ENCODE measurements at places on chromosomes 5 and 9.

DNA sequence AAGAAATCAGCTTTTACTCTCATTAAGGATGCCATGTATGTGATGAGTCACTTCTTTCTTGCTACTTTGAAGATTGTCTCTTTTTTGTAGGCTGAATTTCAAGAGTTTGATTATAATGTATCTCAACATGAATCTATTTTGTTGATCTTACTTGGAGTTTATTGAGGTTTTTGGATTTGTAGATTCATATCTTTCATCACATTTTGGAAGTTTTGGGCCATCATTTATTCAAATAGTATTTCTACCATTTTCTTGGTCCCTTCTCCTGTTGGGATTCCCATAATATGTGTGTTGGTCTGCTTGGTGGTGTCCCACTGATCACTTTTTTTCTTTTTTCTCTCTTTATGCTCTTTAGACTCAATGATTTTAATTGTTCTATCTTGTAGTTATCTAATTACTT, 116.3 kb downstream of the CNTLN start:
- no peak for DNase-seq

GRCh38 chr5:36755342-36755741, 121.2 kb upstream of the NIPBL start:
- DNase-seq: no peak

DNA sequence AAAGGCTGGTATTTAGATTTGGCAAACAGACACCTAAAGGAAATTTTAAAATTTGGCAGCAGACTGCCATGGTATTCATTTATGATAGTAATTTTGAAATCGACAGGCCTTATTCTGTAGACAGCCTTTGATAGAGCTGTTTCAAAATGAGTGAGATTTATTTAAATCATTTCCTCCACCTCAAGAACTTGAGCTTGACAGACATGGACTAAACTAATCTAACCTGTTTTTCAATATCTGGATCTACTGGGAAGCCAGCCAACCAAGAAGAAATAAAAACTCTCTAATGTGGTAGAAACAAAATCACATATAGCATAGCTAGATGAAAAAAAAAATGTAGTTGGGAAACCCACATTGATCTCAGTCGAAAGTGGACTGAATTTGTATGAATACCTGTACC, 56.9 kb upstream of the RASA1 start:
- DNase-seq: no peak

GRCh38 chr5:160260881-160261815, 31.8 kb downstream of the FABP6 start:
- no peak for DNase-seq

DNA sequence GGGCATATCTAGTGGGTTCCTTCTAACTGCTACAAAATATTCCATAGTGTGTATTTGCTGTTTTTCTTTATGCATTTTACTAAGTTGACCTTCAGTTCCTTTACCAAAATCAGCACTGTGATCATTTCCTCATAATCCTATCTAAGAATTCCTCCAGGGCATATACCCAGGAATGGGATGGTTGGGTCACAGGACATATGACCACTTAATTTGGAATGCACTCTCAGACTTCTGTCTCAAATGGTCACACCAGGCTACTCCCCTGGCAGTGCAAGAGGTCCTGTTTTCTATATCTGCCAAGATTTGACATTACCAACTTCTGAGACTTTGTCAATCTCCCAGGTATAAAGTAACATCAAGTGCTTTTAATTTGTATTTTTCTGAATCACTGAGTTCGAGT, 63.9 kb downstream of the ADAMTS12 start:
- DNase-seq: no peak

DNA sequence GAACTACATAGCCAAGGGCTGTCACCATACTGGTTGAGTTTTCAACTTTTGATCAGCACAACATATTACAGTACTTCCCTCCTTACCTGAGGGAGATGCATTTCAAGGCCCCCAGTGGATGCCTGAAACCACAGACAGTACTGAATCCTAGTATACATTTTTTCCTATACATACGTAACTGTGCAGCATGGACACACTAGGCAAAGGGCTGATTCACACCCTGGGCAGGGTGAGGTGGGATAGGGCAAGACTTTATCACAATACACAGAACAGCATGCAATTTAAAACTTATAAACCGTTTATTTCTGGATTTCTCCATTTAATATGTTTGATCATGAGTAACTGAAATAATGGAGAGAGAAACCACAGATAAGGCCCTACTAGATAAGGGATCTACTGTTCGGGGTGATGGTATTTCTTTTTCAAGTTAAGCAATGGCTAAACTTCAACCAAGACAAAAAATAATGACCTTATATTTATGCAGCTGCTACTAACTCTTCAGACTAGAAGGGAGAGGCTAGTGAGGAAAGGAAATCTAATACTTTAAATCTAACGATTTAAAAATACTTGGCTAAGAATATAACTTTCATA, 186.9 kb upstream of the GNA14 start:
- no peak for DNase-seq

DNA sequence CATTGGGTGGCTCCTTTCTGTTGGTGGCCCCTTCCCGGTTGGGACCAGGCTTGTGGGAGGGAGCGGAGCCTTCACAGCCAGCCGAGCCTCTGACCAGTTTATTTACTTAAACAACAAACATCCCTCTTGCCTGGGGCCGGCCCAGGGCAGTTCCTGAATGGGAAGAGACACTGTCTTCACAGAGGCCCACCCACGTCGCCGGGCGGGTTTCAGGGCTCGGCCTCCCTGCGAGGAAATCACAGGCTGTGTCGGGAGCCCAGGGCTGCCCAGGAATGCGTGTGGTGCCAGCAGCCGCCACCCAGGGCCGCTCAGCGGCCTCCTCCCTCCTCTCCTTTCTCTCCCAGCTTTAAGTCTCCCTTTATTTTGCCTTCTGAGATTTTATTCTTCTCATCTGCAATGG, 132.5 kb downstream of the HSD17B3 start:
- no peak for DNase-seq

DNA sequence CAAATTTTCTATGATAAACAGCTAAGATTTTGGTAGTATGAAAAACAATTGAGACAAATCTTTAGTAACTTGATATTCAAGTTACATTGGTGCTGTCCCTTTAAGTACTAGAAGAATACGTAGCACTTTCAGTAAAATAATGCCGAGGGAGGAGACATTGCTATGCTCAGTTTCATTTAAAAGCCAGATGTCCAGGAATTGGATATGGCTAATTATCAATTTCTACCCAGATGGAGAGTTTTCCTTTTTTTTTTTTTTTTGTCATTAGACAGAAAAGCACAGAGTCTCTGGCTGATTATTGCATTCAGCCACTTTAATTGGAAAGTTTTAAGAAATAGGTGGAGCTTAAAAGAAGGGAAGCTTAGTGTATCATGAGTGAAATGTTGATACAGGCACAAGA, 40.4 kb upstream of the APC start:
- no peak for DNase-seq

DNA sequence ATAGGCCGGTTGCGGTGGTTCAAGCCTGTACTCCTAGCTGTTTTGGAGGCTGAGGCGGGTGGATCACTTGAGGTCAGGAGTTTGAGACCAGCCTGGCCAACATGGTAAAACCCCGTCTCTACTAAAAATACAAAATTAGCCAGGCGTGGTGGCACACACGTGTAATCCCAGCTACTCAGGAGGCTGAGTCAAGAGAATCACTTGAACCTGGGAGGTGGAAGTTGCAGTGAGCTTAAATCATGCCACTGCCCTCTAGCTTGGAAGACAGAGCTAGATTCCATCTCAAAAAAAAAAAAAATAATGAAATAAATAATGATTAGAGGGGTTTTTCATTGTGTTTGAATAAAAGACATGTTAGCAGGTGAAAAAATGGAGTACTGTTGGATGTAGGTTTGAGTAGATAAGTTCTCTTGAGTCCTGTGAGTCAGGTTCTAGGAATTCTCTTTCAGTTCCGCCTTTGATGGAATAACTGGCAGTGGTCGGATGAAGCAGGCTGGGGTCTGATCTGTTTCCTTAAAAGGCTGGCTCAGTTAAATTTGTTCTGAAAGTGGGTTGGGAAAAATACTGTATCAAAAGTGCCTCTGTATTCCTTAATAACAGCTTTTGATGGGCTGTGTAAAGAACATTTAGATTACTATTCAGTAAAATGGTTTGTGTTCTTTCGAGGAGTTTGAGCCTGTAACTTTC, 73.2 kb downstream of the AOPEP start:
- DNase-seq: no peak

GRCh38 chr5:144292029-144292428, 121.4 kb downstream of the KCTD16 start:
- no peak for DNase-seq

- DNase-seq: no peak
Observed at GRCh38 chr5:177474002-177474476, 605 bp upstream of the DBN1 start.

GRCh38 chr9:131333771-131334628, 44.5 kb downstream of the PLPP7 start:
- no peak for DNase-seq

DNA sequence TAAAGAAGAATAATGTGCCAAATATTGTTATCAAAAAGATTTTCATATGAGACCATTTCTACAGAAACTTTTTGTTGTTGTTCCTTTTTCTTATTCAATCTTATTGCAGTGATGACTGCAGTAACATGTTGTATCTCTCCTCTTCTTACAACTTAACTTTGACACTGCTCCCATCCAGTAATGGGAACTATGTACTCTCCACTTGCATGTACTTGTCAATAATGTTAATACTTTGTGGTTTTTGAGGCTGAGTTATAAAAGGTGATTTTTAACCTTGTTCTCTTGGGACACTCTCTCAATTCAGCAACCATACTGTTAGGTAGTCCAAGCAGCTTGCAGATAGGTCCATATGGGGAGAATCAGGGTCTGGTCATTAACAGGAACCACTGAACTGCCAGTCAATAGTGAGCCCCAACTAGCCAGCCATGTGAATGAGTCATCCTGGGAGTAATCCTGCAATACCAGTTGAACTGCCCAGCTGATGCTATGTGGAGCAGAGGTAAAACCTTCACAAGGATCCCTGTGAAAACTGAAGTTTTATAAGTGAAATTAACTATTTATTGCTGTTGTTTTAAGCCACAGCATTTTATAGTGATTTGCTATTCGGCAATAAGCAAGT, 199.6 kb upstream of the DAB2 start:
- DNase-seq: no peak

- no peak for DNase-seq
Observed at GRCh38 chr9:76545191-76545590, 86.2 kb downstream of the GCNT1 start.

GRCh38 chr5:114018186-114018585, 343.7 kb upstream of the KCNN2 start:
- no peak for DNase-seq

- no peak for DNase-seq
Observed at GRCh38 chr9:120852240-120853010, 9.7 kb upstream of the PSMD5 start.

GRCh38 chr5:120329095-120329494, 135.0 kb upstream of the PRR16 start:
- no peak for DNase-seq

Measured in stimulated activated CD4-positive, alpha-beta T cell treated with anti-CD3 and anti-CD28 coated beads, Interleukin-1b, Interleukin-23, amount 100 ng/mL, for 24 hours (primary cell).